Activated T-helper 2 cell treated with anti-CD3 and anti-CD28 coated beads, Interferon-gamma antibody, Interleukin-2, Interleukin-4, amounts not matched to agents 10 μg/mL and 5 μg/mL and 100 μg/mL, durations not matched to agents 14 hours and 24 hours and 36 hours (primary cell): ENCODE measurements at places on chromosomes 12 and 14. TPM values are rescaled to one million over a fixed set of nuclear protein-coding genes. Genes with fewer than 3 reads are reported as not detected.

DNA sequence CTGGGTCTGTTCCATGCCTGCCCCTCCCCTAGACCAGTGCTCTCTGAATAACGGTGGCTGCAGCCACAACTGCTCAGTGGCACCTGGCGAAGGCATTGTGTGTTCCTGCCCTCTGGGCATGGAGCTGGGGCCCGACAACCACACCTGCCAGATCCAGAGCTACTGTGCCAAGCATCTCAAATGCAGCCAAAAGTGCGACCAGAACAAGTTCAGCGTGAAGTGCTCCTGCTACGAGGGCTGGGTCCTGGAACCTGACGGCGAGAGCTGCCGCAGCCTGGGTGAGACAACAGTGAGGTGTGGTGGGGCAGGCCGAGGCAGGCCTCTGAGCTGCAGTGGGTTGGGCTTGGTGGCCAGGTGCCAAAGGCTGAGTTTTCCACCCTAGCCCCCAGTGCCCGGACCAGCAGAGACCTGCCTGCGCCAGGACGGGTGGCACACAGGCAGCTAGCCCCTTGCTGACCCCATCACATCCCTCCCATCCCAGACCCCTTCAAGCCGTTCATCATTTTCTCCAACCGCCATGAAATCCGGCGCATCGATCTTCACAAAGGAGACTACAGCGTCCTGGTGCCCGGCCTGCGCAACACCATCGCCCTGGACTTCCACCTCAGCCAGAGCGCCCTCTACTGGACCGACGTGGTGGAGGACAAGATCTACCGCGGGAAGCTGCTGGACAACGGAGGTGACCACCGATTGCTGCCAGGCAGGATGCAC, 28.2 kb upstream of the LRP1-AS start:
- DNase-seq, result peak; percentile 23

PTPRR gene
- total RNA-seq, result not detected in 2 replicates

DNA sequence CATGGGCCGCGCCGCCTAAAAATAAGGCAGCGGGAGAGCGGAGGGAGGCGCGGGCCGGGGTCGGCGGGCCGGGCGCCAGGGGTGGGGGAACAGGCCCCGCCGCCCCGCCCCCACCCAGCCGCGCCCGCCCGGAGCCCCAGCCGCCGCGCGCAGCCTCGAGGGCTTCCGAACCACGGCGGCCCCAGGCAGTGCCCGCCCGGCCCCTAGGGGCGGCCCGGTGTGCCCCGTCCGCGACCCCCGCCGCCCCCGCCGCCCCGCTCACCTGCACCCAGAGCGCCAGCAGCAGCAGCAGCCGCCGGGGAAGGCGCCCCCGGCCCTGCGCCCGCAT, 519 bp downstream of the JAG2 start:
- DNase-seq, result no peak

SCAF11 gene
- 125 and 128 TPM in 2 replicates for total RNA-seq

- no peak for DNase-seq
These were observed 34.9 kb upstream of the ZNF740 start for GRCh38 chr12:53145383-53146260.

ZBTB1 gene
- total RNA-seq, result 51.1 and 52.8 TPM in 2 replicates
